ENCODE measurements at places on chromosomes 5 and 9.

DNA sequence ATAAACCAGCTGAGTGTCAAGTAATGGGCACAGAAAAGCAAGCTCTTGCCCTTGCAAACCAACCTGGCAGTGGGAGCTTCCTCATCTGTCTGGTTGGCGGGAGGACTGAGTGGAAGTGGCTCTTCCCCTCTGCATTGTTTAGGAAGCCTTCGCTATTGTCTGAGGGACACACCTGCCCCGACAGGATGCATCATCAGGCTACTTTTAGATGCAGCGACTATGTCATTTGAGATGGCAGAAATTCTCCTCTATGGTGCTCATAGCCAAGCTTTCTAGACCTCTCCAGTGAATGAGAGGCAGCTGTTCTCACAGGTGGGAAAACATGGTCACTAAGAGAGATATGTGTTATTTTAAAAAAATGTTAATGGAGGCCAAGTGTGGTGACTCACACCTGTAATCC is 104.0 kb downstream of the DOCK8 start:
- DNase-seq: no peak

GRCh38 chr9:105132606-105133005 is 111.8 kb upstream of the SLC44A1 start:
- DNase-seq: peak; percentile 75

- DNase-seq: peak; percentile 73
Observed at GRCh38 chr5:149371296-149371962, 7.7 kb downstream of the IL17B start.

- no peak for DNase-seq
Observed at GRCh38 chr5:1500411-1501091, 23.2 kb downstream of the LPCAT1 start.

- no peak for DNase-seq
Observed at GRCh38 chr9:77307166-77307565, 129.8 kb downstream of the VPS13A start.

DNA sequence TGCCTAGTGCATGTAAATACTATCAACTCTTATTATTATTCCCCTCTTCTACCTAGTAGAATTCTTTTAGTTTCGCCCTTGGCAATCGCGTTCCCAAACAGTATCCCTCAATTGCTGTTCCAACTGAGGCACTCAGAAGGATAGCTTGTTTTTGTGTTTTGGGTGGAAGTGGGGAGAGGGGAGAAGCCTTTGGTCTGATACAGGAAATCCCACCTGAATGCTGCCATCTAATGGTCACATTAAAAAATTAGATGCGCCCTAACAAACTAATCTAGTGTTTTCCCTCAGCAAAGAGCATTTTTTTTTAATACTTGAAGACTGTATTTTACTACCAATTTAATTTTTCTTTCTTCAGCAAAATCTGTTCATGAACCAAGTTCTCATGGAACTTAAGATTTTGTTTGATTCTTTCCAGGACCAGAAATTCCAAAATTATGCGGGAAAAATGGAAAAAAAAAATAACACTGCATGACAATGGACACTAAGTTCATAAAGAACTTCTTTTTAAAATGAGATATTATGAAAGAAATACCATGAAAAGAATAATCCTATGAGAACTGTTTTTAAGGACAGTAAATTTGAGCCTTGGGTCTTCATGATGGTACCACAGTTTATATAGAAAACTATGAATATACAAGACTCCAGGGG is 22.2 kb upstream of the GLDC start:
- peak; percentile 46 for DNase-seq
